ENCODE measurements at places on chromosomes 12 and 14.

- no peak for DNase-seq
Observed at GRCh38 chr14:97027256-97027999, 230.2 kb downstream of the VRK1 start.

GRCh38 chr12:94889445-94890210 lies 113.9 kb downstream of the NDUFA12 start:
- no peak for DNase-seq

DNA sequence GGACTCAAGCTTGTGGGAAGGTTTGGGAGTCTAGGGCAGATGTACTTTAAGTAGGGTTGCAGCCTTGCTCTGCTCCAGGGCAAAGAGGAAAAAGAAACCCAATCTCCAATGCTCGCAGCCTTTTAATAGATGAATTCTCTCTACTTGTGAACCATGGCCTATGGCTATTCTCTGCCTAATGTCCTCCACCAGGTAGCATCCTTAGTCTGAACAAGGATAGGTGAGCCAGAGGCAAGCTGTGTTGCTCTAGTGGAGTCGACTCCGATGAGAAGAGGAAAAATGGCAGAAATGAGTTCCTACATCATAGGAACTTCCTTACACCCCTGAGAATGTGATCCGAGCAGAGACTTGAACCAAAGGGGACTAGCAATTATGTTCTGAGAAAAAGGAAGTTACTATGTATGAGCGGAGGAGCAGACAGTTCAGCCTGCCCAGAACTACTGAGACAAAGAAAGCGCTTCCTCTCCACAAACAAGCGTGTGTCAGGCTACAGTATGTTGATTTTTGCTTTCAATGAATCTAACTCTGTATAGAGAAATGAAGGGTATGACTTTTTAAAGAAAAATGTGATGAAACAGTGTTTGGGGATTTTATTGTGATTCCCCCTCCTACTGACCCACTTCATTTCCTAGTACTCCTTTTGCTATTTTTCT lies 153.6 kb upstream of the ARID2 start:
- no peak for DNase-seq

DNA sequence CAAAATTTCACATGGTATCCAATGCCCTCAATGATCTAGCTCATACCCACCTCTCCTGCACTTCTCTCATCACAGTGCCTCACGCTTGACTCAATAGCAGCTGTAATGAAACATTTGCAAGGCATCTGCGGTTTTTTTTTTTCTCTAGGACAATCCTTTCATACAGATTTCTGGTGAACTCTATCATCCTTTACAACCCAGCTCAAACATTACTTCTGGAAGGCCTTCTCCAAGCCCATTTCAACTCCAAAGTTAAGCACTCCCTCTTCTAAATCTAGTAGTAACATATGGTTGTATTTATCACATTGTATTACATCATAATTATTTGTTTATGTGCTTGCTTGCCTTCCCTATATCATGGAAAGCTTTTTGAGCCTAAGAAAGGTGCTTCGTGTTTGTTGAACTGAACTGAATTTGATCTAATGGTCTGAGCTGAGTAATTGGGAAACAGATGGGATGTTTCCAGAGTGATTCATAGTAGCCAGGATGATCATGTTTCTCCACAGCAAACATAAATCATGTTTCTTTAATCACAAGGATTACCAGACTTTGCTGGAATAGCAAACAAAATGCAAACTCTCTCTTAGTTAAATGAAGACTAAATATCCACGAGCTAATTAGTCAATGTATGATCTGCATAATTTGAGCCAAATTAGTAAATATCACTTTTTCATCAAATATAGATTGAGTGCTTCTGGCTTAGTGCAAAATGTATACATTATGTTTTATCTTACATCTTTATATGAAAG lies 14.3 kb downstream of the CFL2 start:
- no peak for DNase-seq

DNA sequence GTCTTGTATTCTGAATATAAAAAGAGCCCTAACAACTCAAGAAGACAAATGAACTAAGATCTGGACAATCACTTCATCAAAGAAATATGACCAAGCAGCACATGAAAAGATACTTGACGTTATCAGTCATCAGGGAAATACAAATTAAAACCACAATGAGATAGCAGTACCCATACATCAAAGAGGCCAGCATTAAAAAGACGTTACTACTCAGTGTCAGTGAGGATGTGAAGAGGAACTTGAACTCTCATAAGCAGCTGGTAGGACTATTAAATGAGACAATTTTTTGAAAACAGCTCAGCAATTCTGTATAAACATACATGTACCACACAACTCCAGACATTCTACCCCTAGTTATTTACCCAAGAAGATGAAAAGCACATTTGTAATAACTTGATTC lies 55.9 kb downstream of the FERMT2 start:
- DNase-seq, result no peak

DNA sequence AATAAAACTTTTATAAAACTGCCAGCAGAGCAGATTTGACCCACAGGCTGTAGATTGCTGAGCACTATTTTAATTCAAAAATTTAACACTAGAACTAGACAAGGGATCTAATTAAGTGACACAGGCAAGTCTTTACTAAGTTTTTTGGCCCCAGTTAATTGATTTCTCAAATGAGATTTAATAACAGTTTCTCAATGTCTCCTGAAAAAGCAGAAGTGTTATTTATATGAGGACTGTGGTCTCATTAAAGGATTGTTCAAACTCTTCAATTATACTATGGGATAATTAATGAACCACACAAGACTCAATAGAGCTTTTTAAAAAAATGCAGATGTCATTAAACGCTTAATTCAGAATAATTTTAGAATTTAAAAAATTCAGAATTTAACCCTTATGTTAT lies 1.9 kb downstream of the HEATR5A start:
- no peak for DNase-seq

DNA sequence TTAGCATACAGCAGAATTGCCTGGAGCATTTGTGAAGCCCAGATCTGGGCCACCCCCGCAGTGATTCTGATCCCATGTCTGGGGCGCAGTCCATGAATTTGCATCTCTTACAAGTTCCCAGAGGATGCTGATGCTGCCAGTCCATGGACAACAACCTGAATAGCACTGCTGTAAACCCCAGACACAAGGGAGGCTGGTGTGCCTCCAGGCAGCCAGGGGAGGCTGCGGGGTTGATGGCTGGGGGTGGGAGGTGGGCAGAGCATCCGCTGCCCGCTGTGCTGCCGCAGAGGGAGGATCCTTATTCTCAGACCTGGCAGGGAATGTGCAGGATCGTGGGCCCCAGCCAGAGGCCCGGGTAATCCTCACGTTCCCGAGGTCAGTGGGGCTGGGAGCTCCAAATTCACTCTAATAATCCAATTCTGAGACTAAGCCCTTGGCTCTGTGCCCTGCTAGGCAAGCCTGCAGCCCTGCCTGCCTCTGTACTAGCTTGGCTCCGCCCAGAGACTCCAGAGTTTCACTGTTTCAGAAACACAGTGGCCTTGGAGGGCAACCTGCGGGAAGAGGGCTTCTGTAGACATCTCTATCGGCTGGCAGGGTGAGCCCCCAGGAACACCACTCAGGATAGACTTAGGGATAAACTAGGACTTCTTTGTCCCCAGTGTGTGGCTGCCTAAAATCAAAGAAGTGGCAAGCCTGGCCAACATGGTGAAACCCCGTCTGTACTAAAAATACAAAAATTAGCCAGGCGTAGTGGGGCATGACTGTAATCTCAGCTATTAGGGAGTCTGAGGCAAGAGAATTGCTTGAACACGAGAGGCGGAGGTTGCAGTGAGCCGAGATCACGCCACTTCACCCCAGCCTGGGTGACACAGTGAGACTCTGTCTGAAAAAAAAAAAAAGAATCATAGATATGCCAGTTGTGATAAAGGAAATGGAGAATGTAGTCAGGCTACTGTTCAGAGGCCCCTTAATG lies 17.8 kb upstream of the MLEC start:
- DNase-seq, result no peak

Measured in NCI-H187 treated with DMSO at 0.1 percent for 48 hours (cell line).